Stimulated activated CD4-positive, alpha-beta T cell treated with anti-CD3 and anti-CD28 coated beads, TNF-alpha, amount 100 ng/mL, for 1 hour (primary cell): ENCODE measurements at places on chromosomes 13 and 19.

GRCh38 chr13:108266321-108266990 is 3.1 kb upstream of the TNFSF13B start:
- DNase-seq = no peak

DNA sequence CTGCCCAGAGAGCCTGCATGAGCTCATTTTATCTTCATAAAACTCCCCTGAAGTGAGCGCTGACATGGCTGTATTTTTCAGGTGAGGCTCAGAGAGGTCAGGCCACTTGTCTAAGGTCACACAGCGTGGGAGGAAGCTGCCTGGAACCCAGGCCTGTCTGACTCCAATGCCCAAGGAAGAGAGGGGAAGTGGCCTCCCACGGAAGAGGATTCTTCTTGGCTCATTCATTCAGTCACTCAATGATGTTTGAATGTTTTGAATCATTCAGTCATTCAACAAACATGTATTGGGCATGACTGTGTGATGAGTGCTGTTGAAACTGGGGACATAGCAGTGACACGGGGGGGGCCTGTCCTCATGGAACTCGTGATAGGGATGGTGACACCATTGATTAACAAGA is 12.0 kb downstream of the ACTL9 start:
- no peak for DNase-seq

DNA sequence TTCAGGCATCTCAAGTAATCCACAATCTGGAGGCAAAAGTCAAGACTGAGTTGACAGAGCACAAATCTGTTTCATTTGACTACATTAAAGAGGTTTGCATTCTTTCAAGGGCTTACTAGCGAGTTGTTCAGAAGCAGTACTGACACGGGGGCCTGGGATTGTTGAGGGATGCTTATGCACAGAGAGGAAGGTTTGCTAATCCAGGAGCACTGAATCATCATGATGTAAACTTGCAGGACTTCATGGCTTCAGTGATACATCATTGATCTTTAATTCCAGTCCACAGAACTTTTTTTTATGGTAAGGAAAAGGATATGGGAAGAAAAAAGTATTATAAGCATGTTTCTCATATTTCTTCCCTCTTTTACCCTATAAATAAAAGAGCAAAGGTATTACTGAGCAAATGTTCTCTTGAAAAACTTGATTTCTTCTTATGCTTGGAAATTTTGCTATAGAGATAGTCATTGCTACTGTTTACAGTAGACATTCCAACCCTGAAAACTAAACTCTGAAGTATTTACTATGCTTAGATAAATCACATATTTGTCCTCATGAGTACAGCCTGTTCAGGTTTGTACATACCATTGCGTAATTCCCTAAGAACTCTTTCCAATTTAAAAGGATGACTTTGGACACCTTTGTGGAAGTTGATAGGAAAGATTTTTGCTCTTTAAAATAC is 65.8 kb upstream of the KPNA3 start:
- no peak for DNase-seq

- DNase-seq = no peak
Observed at GRCh38 chr19:35987571-35987896, 7.5 kb upstream of the SDHAF1 start.
